ENCODE measurements at places on chromosomes 4 and X.

DNA sequence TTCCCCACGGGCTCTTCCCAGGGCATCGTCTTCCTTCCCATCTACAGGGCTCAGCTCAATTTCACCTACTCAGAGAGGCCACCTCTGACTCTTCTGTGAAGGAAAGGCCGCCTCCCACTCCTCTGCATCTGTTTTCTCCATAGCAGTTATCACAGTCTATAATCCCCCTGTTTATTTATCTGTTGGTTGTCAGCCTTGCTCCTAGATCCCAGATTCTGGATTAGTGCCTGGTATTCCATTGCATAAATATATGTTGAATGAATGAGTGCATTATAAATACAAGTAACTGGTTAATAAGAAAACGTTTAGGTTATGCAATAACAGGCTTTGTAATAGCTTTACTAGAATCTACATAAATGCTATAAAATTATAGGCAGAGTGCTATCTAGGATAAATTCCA lies 52.9 kb downstream of the NSG1 start:
- DNase-seq: no peak

DNA sequence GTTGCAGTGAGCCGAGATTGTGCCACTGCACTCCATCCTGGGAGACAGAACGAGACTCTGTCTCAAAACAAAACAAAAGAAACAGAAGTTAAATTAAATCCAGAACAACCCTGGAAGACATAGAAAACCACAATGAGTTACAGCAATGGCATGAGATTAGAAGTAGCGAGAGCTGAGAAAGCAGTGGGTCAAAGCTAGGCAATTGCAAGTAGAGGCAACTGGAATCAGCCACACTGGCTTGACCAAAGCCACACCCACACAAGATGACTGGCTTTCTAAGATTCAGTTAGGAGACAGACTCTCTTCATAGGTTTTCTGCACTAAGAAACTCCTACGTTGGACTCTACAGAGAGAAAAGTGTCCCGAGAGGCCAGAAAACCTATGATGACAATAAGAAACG lies 443.0 kb downstream of the GPM6A start:
- DNase-seq: no peak

GRCh38 chr4:159768016-159768415 lies 665.1 kb downstream of the RAPGEF2 start:
- DNase-seq: no peak

DNA sequence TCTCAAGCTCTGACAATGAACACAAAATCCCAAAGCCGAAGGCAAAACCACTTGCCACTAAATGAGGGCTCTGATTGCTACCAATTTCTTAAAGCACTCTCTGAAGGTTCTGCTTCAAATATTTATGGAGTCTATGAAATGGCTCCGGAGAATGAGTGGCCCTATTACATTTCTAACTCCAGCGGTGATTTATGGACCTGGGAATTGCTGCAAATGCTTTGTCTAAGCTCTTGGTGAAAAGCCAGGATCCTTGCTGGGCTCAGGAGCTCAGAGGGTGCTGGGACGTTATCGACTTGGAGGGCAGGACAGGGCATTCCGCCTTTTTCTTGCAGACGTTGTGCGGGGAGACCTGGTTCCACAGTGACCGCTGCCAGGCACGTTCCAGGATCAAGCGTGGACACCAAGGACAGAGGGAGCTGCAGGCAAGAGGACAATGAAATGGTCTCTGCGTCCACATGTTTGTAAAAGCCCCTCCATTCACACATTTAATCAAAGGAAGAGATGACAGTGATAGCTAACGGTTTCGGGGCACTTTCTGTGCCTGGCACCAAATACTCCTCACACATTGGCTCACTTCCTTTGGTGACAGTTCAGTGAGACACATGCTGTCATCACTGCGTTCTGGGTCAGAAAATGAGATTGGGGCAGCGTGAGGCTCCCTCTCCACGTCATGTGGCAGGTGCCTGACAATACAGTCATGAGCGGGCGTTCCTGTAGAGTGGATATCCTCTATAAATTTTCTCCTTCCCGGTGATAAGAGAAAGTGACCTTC lies 58.8 kb downstream of the C4orf50 start:
- DNase-seq: no peak

GRCh38 chrX:46770000-46770816 lies 11.3 kb upstream of the SLC9A7 start:
- DNase-seq: no peak

GRCh38 chrX:1224954-1225353 lies 12.5 kb upstream of the CRLF2 start:
- no peak for DNase-seq

- DNase-seq: no peak
These were observed 50.9 kb downstream of the CORIN start for GRCh38 chr4:47786958-47787370.

GRCh38 chrX:24858004-24858746 lies 157.6 kb downstream of the ARX start:
- DNase-seq: no peak

- DNase-seq: no peak
These were observed 66.0 kb upstream of the ADRA2C start for GRCh38 chr4:3700223-3700622.

GRCh38 chrX:118603981-118604380 lies 108.4 kb downstream of the DOCK11 start:
- DNase-seq: no peak

DNA sequence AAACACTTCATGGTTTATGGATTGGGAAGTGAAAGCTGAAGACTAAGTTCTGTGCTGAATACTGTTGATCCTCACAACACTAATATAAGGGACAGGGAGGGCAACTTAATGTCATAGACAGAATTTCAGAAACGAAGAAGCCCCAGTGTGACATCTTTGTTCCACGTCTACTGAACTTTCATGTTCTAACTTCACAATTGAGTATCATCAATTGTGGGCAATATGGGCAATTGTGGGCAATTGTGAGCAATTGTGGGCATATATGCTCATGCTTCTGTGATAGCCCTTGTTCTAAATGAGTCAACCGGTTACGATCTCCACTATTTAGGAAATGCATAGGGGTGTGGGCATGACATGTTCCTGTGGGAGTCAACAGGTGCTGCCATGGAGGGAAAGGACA lies 33.7 kb downstream of the CYBB start:
- no peak for DNase-seq

- no peak for DNase-seq
These were observed 522.9 kb upstream of the SLIT2 start for GRCh38 chr4:19728773-19729172.

- no peak for DNase-seq
These were observed 27.6 kb downstream of the SLC10A7 start for GRCh38 chr4:146494143-146494542.

DNA sequence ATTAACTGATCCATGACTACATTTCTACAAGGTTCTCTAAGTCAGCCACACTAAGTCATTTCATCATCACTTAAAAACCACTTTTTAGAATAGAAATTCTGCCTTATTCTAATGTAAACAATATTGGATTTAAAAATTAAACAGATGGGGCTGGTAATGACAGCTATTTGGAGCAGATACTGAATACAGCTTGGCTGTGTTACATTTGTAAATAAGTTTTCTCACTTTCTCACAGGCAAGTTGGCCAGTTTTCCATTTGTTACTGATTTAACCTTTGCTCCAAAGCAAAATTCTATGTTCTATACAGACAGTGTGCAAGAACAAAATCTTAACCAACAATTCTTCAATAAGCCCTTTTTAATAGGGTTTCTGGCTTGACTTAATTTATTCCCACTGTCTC lies 370.7 kb downstream of the GRIA2 start:
- DNase-seq: no peak

DNA sequence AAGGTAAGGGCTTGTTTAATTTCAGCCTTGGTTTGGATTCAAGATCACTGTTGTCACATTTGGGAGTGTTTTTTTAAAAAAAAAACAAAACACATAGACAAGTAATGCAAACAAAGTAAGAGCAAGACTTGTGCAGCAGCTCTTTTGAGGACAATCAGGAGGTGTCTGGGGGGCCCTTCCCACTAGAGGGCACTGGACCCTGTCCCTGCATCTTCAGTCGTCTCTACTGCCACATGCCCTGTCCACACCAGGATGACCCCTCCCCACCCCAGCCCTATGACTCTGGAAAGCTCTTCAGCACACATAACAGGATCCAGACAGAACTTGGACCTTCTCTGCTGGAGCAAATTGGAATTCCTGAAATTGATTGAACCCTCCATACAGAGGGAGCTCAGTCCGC lies 71.0 kb downstream of the USP46 start:
- DNase-seq: no peak

GRCh38 chr4:176539785-176540175 lies 220.0 kb downstream of the SPCS3 start:
- DNase-seq: no peak

DNA sequence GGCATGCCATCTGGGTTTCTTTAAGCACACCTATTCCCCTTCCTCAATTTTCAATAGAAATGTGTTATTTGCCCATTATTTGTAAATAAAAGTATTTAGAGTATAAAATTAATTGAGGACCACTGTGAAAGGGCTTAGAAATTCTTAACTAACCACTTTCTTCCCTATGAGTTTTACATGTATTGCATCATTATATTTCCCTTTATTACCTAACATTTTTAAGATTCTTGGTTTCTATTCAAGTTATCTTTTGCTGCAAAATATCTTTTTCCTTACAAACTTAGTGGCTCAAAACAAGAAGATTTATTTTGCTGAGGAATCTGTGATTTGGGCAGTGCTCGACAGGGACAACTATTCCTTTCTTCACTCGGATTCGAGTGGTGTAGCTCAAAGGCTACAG lies 40.5 kb downstream of the GRID2 start:
- DNase-seq: no peak

DNA sequence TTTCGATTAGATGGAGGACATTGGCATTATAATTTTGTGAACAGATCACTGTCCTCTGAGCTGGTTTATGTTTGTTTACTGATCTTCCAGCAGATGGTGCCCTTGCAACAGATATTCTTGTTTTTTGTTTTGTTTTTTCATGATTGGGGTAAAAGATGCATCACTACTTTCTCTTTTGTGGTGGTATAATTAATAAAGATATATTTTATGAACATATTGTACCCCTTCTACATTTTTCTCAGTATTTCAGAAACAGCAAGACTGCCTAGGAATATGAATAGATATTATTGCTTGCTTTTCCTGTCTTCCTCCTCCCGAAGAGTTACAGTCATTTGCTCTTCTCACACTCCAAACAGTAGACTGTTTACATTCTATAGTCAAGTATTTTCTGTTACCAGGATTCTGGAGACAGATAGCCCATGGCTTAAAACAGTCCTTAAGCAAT lies 905.2 kb downstream of the TRAM1L1 start:
- no peak for DNase-seq

DNA sequence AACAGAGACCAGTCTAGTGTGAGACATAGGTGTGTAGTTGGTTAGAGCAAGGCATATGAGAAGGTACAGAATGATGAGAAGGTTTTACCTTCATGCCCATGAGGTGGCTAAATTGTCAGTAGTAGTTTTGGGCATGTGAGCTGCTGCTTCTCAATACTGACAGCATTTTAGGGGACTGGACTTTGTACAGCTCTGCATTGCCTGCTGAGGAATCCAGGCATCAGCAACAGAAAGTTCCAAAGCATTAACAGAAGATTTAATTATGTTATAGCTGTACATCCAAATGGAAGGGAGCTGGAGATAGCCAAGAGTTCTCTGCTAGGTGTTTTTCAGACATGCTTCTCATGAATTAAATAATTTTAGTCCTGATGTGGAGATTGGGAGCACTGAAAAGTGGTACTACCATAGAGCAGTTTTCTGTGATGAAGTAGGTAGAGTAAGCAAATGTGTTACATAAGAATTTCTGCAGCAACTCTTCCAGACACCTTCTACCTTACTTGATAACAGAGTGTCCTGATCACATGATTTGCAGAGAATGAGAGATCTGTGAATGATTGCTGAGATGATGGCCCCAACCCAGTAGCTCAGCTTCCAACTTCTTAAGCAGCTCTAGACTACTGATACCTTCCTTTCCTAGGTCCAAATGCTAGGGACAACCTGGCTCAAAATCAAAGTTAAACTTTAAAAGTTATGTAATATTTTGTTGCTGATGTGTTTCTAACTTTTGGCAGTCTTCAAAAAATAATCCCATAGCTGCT lies 30.4 kb downstream of the FNIP2 start:
- DNase-seq: no peak

DNA sequence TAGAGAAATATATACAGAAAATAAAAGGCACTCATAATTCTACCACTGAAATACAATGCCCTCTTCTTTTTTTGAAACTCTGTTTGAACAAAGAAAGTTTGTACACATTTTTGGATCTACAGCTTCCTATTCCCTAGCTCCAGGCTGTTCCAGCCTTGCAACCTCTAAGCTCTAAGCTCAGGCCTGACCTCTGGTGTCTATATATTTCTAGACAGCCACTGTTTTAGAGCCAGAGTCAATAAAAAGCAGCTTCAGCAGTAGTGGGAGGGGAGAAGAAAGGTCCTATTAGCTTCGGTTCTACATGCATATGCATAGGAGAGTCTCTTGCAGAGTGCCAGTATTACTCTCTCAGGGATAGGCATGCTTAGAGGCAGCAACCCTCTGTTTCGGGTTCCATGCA lies 39.7 kb downstream of the CLDN2 start:
- no peak for DNase-seq

DNA sequence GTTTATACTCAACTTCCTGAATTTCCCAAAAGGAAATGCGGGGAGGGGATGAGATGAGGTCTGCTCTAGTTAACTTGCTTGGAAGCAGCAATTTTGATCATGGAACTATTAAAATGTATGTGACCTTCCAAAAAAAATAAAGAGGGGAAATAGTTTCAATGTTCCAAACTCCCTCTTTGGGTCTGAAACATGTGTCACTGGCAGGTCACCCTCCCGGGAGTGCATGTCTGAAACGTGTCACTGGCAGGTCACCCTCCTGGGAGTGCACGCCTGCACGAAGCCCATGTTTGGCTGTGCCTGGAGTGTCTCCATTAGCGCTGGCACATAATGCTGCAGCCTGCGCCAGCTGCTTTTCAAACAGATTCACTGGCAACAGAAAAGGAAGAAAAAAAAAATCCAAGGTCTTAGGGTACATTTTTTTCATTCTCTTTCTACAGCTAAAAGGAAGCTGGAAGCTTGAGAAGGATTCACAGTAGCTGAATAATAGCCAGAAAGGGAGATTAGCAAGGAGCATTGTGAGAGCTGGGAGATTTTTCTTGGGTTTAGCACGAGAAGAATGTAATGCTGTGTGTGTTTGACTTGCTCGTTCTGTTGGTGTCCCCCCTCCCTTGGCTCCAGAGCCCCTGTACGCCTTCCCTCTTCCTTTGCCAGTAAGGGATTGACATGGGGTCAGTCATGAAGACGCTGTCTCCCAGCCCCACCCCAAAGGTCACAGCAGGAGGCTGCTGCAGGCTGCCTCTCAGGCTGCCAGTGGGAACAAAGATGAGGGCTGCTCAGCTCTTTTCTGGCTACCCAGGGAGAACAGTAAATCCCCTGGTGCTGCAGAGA lies 39.2 kb upstream of the TLR3 start:
- DNase-seq: no peak

- DNase-seq: no peak
These were observed 23.2 kb downstream of the TACC3 start for GRCh38 chr4:1744552-1744951.

GRCh38 chr4:17066972-17067371 lies 168.5 kb upstream of the LDB2 start:
- DNase-seq: no peak

DNA sequence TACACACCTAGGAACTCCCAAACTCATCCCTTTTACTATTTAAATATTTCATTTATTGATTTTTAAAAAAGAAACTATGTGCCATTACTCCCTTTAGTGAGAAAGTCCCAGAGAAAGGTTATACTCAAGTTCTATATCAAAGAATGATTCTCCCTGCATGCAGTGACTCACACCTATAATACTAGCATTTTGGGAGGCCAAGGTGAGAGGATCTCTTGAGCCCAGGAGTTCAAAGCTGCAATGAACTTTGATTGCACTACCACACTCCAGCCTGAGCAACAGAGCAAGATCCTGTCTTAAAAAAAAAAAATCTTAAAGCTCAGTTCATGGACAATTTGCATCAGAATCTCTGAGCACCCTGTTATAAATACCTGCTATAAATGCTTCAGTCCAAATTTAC lies 9.2 kb upstream of the RBPJ start:
- DNase-seq: no peak

All from stimulated activated CD4-positive, alpha-beta T cell treated with anti-CD3 and anti-CD28 coated beads, Interleukin-1b, Interleukin-23, amount 100 ng/mL, for 1 hour (primary cell).